Activated naive CD8-positive, alpha-beta T cell treated with anti-CD3 and anti-CD28 coated beads for 36 hours (primary cell): ENCODE measurements at places on chromosomes 5 and 9. TPM values are rescaled to one million over a fixed set of nuclear protein-coding genes. Genes with fewer than 3 reads are reported as not detected.

Gene PCDHA9
- total RNA-seq = not detected

GRCh38 chr9:121820286-121821005 lies 169.0 kb downstream of the DAB2IP start:
- no peak for DNase-seq

GRCh38 chr5:65818592-65818991 lies 96.6 kb downstream of the NLN start:
- no peak for DNase-seq

DNA sequence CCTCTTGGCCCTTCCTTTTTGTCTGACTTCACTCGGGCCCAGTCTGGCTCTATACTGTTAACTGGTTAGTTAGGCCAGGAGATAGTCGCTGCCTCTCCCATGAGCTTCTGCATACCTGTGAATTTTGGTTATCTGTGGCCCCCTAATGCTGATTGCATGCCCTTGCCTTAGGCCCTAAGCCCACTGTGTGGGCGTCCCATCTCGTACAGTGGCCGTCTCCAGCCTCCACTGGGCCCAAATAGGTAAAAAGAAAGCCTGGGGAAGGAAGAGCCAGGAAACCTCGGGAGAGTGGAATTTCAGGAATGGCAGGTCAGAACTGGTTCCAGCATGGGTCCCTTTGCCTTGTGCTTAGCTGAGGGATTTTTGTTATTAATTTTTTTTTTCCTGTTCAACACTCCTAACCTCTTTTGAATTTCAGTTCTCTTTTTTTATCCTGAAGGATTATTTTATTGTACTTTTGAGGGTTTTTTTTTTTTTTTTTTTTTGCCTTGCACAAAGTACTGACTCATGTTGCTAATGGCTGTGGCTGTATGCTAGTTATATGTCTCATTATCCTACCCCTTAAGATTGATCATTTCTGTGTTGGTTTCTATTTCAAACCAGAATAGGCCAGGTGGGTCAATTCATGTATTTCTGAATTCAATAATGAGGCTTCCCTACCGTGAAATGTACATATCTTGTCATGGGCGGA lies 3.4 kb downstream of the PRRC2B start:
- DNase-seq = no peak

Gene ZBED3
- 6.3 TPM for total RNA-seq

GRCh38 chr5:57004800-57005199 lies 52.9 kb upstream of the MIER3 start:
- DNase-seq = no peak

- no peak for DNase-seq
Observed at GRCh38 chr9:91258451-91258850, 103.3 kb downstream of the AUH start.

- DNase-seq = no peak
Observed at GRCh38 chr9:84756171-84756570, 86.6 kb downstream of the NTRK2 start.

DNA sequence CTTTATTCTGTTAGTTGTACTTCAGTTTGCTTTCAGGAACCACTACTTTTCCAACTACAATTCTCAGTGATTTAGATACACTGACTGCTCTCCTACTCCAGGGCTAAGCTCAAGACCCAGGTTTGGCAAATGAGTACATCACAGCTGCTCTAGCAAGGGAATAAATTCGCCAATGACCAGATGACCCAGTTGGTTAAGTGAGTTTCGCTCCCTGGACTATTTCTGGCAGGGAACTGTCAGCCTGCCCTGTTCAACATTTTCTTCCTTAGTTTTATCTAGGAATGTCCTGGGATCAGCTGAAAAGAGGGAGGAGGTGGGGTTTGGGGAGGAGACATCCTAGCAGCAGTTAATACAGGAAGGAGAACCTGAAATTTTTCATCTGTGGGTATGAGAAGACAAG lies 6.4 kb upstream of the STARD4 start:
- DNase-seq = no peak

Gene PCDHGA1
- not detected for total RNA-seq

Gene SLC35A4
- 97.4 TPM for total RNA-seq

Gene AQP7
- total RNA-seq = not detected

Gene RLN2
- 2.8 TPM for total RNA-seq

Gene RORB
- total RNA-seq = 0.04 TPM

DNA sequence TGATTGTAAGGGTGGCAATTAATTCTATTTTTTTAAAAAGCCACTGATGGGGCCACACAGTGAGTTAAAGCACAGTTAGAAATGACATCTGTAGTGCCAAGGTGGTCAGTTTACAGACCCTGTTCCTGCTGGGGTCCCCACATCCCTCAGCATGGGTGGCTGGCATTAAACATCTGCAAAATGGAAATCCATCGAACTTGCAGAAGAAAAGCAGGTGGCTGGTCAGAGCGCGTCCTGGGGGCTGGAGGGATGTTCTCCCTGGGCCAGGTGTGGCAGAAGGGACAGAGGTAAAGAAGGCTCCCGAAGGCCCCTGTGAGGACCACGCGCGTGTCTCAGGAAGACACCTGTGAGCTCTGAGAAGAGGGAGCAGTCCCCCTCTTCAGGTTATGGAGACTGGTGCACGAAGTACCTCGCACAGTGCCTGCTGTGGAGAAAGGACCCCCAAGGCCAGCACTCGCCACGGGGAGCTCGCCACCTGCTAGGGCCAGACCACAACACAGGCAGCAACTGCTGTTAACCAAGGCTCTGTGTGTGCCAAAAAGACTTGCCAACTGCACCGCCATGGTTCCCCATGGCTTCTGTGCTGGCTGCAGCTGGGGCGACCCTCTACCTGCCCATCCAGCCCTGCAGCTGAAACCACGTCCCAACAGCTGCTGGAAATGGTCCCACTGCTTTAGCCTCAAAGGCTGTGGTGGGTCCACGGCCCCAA lies 65.2 kb downstream of the RASGEF1C start:
- DNase-seq = no peak

DNA sequence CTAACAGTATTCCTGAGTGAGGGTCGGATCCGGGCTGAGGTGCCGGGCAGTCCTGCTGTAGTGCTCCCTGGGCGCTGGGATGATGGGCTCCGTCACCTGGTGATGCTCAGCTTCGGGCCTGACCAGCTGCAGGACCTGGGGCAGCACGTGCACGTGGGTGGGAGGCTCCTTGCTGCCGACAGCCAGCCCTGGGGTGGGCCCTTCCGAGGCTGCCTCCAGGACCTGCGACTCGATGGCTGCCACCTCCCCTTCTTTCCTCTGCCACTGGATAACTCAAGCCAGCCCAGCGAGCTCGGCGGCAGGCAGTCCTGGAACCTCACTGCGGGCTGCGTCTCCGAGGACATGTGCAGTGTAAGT lies 15.2 kb downstream of the CRB2 start:
- no peak for DNase-seq
